ENCODE measurements at places on chromosomes 16 and 17.
A peak's percentile ranks its signal among the peaks of the same experiment; 100 is the strongest.

- DNase-seq, result no peak
These were observed 4.9 kb downstream of the WSCD1 start for GRCh38 chr17:6075050-6075449.

- DNase-seq, result no peak
These were observed 721.1 kb upstream of the RBFOX1 start for GRCh38 chr16:6611535-6611934.

GRCh38 chr16:53152329-53152728 lies 97.5 kb downstream of the CHD9 start:
- DNase-seq, result no peak

DNA sequence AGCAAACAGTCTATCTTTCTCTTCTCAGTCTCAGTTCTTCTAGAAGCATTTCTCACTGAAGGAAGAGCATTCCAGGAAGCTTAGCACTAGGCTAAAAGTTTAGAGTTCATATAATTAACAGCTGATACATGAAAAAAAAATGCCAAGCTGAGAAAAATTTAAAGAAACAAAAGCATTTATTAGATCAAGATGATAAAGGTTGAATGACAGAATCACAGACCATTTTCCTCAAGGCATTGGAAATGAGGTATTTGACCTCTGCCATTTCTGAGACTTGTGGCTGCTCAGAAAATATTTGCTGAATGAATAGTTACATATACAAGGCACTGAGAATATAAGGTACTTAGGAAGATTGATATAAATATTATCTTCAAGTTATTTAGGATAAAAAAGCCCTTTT lies 901.6 kb upstream of the GOT2 start:
- no peak for DNase-seq

DNA sequence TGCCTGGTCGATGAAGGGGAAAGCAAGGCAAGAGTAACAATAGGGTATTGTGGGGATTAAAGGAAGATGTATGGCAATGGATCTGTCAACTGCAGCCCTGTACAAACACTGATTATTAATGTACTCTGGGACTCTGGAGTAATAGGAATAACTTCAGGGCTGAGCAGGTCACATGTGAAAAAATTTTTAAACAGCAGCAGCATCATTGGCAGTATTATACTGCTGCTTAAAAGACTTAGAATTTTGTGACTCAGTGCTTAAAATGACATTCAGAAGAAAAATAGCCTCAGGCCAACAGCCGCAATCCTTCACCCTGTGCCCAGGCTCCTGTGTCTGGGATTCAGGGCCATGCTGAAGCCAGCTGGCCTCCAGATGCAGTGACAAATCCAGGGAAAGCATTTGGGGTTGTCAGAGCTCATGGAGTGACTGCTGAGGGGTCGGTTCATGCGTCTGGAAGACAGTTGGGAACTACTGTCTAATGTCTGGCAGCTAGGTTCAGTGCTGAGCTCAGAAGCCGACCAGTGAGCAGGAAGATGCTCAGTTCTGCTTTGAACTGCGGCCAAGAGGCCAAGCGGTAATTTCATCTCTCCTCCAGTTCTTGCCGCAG lies 22.2 kb downstream of the TEX2 start:
- DNase-seq, result no peak

GRCh38 chr16:83455716-83456115 lies 352.1 kb upstream of the HSBP1 start:
- no peak for DNase-seq

DNA sequence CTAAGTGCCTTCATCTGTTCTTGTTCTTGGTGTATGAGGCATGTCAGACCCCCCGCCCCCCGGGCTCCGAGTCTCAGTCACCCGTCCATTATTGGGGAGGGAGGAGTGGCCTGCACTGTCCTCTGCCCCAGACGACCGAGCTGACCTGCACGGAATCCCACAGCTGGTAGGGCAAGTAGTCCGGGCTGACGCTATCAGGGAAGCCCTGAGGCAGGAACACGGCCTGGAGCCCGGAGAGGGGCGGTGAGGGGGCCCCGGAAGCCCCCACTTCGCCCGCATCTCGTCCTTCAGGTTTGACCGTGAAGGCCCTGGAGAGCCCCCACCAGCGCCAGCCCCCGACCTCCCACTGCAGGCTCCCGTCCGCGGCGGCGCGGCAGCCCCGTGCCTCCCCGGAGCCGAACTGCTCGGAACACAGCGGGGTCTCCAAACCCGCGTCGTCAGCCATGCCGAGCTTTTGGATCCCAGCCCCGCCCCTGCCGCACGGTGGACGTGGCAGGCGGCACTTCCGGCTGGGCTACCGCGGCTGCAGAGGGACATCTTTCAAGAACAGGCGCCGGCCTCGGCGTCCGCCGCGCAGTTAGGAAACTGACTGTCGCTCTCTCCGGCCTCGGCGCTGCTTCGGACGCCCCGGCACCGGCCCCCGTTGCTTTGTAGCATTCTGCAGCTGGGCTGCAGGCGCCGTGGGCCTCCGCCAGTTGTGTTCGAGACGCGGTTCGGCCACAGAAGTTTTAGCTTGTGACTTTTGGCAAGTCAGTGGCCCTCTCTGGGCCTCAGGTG lies at the start of gene RUSF1:
TSS of gene RUSF1 (minus strand) at position 463 of the 777 bp plus-strand sequence. CDS start at position 445, 18 bp downstream.
- DNase-seq, result no peak

DNA sequence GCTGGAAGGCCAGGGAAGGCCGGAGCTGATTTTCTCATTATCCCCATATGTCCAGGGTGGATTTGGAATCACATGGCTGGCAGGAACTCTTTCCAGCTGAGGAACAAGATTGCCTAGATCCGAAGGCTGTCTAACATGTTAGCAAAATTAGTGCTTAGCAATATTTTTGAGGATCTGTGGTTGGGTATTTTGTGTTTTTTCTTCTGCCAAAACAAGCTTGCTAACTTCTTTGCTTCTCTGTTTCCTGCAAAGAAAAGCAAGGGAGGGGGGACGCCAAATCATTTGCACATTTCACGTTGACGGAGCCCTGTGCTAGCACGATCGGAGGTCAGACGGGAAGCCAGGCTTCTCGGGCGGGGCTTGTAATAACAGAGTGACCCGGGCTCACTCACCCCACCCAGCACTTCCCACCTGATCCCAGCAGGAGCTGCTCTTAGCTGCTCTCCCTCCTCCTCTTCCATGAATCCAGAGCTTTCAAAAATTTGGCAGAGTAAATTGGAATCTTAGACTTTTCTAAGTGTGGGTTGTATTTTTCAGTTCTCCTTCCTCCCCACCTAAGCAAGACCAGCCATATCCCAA lies 33.3 kb upstream of the FOXF1 start:
- DNase-seq, result no peak

DNA sequence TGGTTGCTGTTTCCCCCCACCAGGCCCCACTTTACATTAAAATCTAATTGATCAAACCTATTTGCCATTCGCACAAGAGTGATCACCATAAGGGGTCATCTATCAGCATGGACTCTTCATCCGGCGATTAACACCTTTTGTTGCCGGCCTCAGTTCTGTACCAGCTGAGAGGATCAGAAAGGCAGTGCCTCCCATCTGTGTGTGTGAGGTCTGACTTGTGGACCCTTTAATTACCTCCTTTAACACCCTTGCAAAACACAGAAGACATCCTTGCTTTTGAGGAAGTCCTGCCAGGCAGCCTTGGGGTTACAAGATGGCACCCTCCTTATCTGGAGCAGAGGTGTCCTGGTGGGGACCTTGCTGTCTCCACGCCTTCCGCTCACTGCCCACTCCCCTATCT lies 77.2 kb upstream of the IRX3 start:
- no peak for DNase-seq

DNA sequence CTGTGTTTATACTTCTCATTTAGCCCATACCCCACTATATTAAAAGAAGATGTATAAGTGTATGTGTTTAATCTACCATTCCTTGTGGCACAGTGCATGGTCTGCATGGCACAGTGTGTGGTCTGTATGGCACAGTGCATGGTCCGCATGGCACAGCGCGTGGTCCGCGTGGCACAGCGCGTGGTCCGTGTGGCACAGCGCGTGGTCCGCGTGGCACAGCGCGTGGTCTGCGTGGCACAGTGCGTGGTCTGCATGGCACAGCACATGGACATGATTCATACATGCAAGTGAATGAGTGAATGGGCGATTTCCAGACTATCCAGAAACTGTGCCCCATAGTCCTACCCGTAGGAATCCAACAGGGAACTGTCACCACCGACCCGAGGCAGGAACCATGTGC lies 632.6 kb downstream of the MAF start:
- DNase-seq, result no peak

DNA sequence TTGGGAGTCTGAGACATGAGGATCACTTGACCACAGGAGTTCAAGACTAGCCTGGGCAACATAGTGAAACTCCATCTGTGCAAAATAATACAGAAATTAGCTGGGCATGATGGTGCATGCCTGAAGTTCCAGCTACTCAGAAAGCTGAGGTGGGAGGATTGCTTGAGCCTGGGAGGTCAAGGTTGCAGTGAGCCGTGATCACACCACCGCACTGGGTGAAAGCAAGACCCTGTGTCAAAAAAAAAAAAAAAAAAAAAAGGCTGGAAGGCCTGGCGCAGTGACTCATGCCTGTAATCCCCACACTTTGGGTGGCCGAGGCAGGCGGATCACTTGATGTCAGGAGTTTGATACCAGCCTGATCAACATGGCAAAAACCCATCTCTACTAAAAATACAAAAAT lies 8.1 kb downstream of the UBN1 start:
- no peak for DNase-seq

DNA sequence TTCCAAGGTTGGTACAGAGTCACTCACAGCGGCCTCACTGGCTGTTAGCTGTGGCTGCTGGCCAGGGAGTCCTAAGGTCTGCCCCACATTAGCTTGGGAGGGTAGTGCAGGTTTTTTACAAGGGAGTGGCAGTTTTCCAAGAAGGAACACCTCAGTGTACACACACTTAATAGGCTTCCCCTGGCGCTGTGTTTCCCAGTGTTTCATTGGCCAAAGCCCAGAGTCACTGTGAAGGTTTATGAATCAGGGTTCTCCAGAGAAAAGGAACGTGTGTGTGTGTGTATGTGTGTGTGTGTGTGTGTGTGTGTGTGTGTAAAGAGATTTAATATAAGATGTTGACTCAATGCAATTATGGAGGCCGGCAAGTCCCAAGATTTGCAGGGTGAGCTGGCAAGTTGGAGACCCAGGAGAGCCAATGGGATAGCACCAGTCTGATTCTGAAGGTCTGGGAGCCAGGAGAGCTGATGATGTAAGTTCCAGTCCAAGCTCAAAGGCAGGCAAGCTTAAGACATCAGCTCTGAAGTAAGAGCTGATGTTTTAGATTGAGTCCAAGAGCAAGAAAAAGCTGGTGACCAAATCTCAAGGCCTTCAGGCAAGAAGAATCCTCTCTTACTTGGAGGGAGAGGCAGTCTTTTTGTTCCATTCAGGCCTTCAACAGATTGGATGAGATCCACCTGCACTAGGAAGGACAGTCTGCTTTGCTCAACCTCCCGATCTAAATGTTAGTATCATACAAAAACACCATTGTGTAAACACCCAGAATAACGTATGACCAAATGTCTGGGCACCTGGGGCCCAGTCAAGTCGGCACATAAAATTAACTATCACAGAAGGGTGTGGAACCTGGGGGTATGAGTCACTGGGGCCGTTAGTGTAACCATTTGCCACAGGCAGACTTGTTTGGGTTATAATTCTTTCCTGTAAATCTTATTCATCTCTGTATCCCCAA lies 206.8 kb downstream of the PRKCA start:
- no peak for DNase-seq

DNA sequence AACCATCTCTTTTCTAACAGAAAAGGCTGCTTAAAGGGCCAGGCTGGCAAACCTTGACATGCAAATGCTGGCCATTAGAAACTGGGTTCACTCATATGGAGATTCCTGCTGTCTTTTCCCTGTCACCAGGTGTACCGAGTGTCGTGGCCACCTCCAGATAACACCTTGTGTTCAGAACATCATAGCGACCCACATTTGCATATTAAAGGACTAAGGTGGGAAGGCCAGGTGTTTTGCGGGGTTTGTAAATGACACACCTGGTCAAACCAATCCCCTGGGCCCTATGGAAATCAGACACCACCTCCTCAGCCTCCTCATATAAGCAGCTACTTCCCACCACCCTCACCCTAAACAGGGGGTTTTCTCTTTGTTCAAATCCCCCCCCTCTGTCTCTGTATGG lies 2.5 kb upstream of the AIPL1 start:
- DNase-seq, result no peak

- no peak for DNase-seq
These were observed 8.5 kb upstream of the ANKRD11 start for GRCh38 chr16:89498839-89499238.

DNA sequence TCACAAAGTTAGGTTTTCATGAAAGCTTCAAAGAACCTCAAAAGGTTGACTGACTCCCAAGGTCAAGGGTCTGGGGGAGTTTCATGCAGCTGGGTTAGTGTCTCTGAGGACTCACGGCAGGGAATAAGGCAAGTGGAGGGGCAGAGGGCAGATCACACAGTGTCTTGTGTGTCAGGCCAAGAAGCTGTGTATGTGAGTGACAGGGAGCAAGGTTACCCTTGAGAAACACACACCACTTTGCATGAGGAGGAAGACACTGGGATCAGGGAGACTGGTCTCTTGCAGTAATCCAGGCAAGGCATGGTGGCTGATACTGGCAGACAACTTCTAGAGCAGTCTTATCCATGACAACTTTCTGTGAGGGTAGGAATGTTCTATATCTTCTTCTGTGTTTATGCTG lies 6.3 kb downstream of the FLOT2 start:
- no peak for DNase-seq

DNA sequence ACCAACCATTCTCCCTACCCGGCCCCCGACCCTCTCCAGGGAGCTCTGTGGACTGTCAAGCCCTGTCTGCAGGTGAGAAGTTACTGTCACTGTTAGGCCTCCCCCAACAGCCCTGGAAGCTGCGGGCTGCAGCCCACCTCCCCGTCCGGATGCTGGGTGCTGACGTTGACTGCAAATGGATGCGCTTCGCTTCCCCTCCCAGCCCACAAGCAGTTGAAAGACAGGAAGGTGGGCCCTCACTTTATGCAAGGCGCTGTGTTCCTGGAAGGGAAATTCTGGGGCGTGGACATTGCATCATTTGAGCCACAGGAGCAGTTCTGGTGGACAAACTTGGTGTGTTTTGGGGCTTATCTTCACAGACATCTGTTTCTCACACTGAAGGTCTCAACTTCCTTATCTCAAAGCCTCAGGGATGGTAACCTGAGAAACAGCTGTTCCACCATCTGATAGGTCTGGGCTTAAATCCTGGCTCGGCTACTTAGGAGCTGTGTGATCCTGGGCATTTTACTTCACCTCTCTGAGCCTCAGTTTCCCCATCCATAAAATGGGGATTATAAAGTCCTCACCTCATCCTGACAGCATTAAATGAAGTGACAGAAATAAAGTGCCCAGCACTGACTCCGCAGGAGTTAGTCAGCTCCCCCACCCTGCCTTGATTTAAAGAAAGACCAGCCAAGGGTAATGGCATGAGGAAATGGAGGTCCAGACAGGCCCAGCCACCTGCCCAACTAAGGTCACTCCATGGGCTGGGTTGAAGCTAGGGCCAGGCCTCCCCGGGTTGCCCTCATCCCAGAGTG lies 4.6 kb upstream of the DRC7 start:
- peak; percentile 58 for DNase-seq

All from SIG-M5 (cell line).